ENCODE measurements at places on chromosomes 1 and 21. TPM values are rescaled to one million over a fixed set of nuclear protein-coding genes. Genes with fewer than 3 reads are reported as not detected.

ICOSLG gene
- 1.3 TPM for polyA plus RNA-seq

KIAA0040 gene
- polyA plus RNA-seq = 0.26 TPM

REN gene
- polyA plus RNA-seq = 0.05 TPM

CFHR3 gene
- not detected for polyA plus RNA-seq

SDF4 gene
- polyA plus RNA-seq = 99.6 TPM

DNA sequence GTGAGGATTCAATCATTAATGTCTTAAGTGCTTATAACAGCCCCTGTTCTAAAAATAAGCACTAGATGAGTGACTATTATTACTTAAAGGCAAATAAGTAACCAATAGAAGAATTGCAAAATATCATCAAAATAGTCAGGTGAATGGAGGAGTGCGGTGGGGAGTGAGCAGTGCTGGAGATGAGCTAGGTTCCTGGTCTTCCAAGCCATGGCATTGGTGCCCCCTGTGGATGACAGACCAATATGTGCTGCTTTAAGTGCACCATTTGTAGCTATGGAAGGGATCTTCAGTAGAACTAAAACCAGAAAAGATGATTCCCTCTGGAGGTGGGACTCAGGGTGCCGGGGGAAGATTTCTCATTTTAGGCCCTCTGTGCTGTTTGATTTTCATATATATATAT, 46.1 kb upstream of the SLC30A1 start:
- peak; percentile 76 for DNase-seq

- no peak for DNase-seq
Observed at GRCh38 chr1:67973051-67973450, 77.4 kb downstream of the DIRAS3 start.

DNA sequence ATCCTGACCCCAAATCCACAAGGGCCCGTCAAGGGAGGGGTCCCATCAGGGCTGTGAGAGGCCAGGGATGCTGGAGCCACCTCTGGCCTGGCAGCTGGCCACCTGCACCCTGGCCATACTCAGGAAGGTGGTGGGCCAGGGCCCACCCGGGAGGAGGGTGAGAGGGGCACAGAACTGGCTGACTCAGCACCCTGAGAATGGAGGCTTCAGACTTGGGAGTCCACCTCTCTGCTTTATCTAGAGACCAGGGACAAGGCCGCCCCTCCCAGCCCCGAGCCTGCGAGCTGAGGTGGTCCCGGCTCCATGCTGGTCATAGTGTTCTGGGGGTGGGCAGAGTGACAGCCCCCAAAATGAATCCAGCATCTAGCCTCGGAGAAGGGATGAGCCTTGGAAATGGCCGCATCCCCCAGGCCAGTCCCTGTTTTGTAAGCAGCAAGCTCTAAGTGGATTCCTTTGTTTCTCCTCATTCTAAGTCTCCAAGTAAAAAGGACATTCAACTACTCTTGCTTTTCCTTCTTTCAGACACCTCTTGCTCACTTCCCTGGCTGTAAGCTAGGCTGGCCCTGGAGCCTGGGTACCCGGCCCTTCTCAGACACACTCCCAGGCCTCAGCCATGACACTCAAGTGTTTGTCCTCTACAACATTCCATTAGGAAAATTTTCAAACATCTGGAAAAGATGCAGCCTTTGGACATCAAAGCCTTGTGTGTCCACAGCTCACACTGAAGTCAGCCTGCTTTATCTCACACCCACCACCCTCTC, 12.3 kb downstream of the WNT3A start:
- DNase-seq = no peak

GRCh38 chr1:170893655-170894297, 41.6 kb upstream of the MROH9 start:
- no peak for DNase-seq

GRCh38 chr1:227887697-227888403, 59.9 kb downstream of the WNT9A start:
- no peak for DNase-seq

DNA sequence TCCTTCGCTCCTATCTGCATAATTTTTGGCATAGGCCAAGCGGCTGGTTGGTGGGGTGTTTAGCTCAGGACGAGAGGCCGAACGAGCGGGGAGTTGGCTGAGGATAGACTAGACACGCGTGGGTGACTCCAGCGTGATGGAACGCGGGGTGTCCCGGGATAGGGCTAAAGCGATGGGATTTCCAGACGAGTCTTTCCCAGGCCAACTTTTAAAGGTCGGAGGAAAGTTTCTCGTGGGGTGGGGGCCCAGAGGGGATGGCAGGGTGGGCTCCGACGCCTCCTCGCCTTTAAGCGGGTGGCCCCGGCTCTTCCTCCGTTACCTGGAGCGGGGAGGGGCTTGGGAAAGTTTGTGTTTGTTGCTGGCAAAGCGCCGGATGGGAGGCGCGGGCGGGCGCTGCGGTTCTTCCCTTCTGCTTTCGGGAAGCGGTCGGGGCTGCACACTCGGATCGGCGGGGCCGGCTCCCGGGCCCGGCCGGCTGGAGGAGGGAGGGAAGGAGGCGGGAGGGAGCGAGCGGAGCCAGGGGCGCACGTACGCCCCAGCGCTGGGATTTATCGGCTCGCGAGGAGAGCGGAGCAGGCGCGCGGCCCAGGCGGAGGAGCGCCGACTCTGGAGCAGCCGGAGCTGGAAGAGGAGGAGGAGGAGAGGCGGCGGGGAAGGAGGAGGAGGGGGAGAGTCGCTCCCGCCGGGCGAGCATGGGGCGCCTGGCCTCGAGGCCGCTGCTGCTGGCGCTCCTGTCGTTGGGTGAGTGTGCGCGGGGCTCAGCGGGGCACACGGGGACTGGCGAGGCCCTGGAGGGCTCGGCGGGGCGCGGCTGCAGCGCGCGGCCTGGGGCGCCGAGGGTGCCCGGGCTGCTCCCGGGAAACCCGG, at the start of gene PTGFRN:
PTGFRN (plus strand) TSS at position 405 of the 867 bp plus-strand sequence; CDS start at position 693, 288 bp downstream.
- no peak for DNase-seq

DNA sequence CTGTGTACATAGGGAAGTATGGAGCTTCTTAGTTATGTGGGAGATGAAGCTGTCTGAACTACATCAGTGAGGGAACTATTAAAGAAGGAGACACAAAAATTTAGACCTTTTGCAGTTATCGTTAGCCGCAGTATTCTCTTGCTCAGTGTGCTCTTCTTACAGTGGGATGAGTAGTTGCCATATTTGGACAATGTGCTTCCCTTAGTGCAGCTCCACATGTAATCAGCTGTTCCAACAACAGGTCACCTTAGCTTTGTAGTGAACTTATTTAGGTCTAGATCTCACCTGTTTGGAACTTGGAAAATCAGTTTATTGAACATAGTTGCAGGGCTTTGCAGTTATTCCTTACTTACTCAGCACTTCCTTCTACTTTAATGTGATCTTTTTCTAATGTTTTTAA, 18.1 kb downstream of the GPR52 start:
- no peak for DNase-seq

DNA sequence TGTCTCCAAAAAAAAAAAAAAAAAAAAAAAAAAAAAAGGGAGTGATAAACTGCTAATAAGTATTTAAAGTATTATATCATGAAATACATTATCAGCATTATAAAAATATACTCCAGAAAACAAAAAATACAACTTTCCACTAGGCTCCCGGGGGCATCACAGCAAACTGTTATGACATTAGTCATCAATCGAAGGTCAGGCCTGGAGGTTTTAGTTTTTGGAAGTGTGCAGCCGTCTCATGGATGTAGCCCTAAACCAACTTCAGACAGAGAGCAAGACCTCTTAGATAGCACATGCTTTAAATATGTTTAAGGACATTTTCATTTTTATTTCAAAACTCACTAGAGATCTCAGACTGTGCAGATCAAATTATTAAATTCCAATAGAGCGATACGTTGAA, 106.3 kb downstream of the RERE start:
- DNase-seq = no peak

GRCh38 chr1:30126848-30127247, 596.5 kb downstream of the MATN1 start:
- no peak for DNase-seq

GRCh38 chr1:109111386-109112055, 2.4 kb upstream of the ELAPOR1 start:
- DNase-seq = no peak

DNA sequence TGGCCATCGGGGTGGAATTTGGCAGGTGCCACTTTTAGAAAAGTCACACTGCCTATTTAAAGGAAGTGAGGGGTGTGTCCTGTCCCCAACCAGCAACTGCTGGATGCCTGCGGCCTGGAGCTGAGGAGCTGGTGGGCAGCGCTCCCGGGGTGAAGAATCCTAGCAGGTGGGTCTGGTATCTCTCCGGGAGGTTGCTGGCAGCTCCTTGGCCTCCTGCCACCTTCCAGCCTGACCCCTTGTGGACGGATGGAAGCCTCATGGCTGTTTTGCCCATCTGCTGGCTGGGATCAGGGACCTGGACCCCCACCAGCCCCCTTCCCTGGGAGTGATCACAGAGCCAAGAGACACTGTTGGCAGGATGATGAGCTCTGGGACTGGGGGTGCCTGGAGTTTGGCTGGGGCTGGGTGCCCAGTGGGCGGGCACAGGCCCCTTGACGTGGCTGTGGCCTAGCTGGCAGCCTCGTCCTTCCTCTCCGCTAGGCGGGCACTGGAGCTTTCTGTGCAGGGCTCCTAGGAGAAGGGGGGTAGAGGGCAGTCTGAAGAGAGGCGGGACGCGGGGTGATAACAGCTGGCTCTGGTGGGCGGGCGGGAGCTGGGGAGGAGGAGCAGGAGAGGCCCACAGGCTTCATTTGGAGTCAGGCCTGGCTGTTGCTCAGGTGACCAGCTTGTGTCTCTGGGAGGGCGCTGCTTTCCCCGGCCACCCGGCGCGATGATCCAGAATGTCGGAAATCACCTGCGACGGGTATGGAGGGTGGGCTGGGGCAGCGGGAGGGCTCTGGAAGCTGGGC, at the start of gene ACOT11:
ACOT11 (plus strand) TSS at position 628 of the 788 bp plus-strand sequence; CDS start at position 710, 82 bp downstream.
- peak; percentile 72 for DNase-seq

DNA sequence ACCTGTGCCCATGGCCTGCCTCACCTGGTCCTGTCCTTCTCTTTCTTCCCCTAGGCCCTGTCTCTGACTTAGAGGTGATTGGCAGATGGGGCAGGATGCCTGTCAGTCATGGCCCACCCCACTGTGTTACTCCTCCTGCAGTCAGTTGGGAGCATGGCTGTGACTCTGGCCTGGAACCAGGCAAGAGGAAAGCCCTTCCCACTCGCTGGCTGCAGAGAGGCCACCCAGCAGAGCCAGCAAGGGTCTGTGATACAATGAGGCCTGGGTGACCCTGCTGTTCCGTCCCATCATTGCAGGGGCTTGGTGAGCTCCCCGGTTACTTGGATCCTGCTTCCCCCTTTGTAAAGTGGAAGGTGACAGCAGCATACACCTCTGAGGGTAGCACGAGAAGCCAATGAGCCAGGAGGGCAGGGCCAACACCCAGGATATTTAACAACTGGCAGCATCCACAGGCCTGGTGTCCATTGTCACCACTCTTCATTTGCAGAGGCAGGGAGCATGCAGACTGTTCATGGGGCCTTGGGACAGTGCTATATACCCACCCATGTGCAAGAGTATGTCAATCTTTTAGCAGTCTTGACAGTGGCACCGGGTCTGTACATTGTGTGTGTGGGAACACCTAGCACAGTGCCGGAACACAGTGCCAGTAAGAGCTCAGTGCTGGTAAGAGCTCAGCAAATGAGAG, 191.0 kb upstream of the C1orf174 start:
- DNase-seq = no peak

GRCh38 chr1:64842224-64842623, 97.3 kb downstream of the RAVER2 start:
- no peak for DNase-seq

DNA sequence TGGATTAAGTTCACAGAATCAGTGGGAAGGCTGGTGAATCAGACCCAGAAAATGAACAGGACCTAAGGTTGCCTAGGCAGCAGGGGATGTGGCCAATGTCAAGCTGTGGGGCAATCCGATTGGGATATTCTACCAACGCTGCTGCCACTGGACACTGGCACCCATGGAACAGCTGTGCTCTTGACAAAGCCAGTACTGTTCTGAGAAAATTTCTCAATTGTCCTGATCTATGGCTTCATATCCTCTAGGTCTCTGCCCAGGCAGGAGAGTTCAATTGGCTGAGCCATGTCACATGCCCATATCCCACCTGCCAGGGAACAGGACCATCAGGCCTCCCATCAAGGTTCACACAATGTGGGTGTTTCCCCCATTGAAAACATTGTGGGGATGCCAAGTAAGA, 6.2 kb downstream of the TACSTD2 start:
- DNase-seq = peak; percentile 10

GRCh38 chr1:95742591-95743089, 508.6 kb downstream of the RWDD3 start:
- no peak for DNase-seq

GRCh38 chr1:60891281-60891680, 191.1 kb upstream of the NFIA start:
- DNase-seq = no peak

GRCh38 chr1:924656-925560, 1.2 kb downstream of the SAMD11 start:
- DNase-seq = no peak

- no peak for DNase-seq
Observed at GRCh38 chr1:227459326-227459841, 104.0 kb upstream of the ZNF678 start.

DNA sequence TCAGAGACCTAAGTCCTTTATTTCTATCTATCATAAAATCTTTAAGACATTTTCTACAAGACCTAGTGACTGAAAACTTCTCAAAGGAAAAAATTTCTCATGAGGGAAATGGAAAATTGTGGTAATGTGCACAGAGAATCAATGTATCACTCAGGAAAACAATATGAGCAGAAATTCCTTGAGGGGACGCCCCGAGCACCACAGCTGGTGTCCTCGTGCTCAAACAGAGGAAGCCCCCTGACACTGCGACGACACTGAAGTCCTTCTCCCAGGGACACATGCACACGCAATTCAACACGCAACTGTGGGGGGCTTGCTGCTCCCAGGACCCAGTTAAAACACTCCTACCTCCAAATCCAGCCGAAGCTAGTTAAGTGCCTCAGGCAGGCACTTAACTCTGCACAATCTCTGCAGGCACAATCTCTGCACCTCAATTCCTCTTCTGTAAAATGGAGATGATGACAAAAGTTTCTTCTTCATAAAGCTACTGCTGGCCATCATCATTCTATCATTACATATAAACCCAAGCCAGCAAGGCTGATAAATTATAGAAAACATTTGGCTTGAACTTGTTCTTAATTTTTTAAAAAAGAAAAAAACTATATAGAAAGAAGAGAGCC, 16.0 kb downstream of the ZBTB17 start:
- no peak for DNase-seq

DNA sequence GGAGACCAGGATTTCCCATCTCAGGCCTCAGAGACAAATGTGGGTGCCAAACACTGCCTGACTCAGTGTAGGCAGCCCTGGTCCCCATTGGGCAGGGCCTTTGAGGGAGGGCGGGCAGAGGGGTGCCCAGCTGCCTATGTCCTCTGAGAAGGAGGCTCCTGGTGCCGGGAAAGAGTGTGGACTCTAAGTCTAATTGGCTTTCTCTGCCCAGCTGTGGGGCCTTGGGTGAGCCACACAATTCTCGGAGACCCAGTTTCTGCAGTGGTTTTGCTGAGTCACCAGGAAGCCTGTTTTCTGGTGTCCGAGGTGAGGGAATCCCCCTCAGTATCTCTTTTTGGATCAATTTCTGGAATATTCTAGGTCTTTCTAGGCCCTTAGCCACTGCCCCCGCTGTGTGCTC, 35.3 kb upstream of the ACTL8 start:
- DNase-seq = no peak
